ENCODE measurements at places on chromosomes 13 and 19.
A peak's percentile ranks its signal among the peaks of the same experiment; 100 is the strongest.

GRCh38 chr19:928471-929202 is 2.8 kb downstream of the ARID3A start:
- DNase-seq = no peak

DNA sequence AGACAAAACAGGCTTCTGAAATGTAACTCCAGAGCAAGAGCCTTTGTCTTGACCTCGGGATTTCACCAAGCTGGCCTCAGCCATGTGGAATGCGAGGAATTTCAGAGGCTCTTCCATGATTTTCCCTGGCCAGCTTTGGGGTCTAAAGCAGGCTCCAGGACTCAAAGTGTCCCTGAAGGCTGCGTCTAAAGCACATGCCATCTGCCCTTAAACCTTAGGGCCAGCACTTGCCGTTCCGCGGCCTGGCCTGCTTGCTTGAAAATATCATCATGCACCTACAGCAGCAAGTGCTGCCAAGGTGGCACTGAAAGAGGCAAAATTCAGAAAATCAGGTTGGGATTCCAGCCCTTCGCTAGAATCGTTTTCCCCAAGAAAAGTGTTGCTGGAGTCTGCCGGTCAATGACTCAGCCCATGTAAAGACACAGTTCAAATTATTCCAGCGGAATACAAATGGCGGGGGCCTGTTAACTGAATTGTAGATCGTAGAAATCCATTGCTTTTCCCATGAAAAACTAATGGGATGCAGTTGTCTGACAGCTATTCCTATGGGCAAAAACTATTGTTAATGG is 105.7 kb upstream of the RAP2A start:
- DNase-seq = peak; percentile 91

- DNase-seq = no peak
Measured at GRCh38 chr19:38448225-38448624, 14.7 kb downstream of the RYR1 start.

DNA sequence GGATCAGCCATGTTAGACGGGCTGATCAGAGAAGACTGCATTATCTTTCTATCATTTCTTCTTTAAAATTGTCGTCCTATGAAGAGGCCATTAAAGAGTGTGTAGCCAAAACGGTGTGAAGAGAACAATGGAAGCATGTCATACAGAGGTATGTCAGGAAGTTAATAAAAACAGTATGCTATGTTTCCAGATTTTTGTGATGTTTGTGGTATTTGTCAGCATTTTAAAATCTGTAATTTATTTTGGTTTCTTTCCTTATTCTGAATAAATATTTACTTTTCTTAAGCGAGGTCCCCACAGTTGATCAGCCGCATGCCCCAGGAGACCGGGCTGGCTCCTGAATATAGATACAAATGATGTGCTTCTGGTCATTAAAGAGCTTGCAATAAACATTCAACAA is 142.9 kb upstream of the SERP2 start:
- DNase-seq = peak; percentile 23

DNA sequence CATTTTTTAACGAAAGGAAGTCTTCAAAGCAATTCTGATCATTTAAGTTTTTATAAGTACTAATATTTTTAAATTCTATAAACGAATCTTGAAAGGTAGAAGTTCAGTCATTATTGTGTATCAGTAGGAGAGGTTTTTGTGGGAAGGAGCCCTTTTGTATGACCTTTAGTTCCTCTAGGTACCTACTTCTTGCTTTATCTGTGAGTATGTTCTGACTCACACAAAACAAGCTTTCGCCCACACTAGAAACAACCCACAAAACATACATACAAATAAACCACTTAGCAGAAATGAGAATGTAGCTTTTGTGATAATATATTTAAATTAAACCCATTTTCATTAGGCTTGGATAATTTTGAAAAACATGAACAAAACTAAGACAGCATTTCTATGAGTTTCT is 27.8 kb downstream of the ERCC5 start:
- no peak for DNase-seq

DNA sequence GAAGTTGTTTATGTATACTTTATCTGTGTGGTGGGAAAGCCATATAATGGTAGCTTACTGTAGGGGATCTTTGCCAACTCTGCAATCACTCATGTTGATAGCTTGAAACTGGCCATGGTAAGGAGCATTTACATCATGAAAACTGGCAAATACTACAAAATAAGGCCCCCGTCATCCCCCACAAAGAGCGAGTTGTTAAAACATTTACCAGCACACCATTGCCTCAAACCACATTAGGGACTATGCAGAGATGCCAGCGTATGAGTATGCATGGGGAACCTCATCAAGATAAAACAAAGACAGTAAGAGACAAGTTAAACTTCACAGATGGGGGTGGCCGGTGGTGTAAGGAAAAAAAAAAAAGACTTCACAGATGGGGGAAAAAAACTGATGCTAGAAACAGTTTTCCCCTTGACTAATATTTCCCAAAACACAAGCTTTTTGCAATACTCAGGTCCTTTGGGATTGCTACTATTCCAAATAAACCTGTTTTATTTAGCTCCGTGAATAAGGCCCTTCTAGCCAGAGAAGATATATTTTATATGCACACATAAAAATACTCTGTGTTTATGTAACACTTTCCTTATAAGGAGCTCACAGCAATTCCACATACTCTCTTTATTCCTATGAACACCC is 70.6 kb upstream of the SERP2 start:
- no peak for DNase-seq

DNA sequence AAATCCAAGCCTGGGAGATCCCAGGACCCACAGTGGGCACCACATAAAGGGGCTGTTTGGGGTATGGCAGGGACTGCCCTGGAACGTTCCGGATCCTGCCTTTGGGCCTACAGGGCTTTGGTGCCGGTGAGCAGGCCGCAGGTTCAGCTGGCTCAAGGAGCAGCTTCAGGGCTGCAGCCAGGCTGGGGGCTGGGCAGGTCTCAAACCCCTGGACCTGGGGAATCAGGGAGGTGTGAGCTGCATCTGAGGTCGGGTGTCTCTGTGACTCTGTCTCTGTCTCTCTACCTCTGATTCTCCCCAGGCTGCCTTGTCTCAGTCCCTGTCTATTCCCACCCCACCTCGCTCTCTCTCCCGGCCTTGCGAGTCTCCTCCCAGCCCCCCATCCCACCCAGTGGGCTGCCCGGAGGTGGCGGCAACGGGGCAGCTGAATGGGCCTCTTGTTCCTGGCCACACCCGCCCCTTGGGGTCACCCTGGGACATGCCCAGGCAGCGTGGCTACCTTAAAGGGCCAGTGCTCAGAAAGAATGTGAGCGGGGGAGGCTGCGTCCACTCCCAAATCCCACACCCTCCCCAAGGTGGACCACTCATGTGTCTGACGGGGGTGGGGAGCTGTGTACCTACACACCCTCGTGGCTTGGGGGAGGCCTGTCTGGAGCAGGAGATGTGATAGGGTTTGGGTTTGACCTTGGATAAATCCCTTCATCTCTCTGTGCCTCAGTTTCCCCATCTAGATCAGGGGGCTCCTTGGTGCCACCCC is 31.1 kb downstream of the NFIC start:
- DNase-seq = no peak

- no peak for DNase-seq
Measured at GRCh38 chr13:103394618-103395017, 328.4 kb upstream of the SLC10A2 start.

GRCh38 chr13:102128216-102128810 is 273.5 kb downstream of the FGF14 start:
- DNase-seq = peak; percentile 37

GRCh38 chr19:23345838-23346237 is 49.4 kb downstream of the ZNF91 start:
- DNase-seq = no peak

DNA sequence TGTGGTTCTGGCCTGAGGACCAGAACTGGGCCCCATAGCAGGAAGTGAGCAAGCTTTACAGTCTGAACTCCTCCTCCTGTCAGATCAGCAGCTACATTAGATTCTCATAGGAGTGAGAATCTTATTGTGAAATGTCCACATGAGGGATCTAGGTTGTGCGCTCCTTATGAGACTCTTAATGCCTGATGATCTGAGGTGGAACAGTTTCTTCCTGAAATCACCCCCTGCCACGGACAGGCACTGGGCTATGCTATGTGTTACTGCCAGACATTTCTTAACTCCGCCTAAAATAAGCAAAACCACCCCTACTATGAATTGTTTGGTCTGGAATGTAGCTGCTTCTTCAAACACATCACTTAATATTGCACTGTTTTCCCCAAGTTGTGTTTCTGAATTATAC is 4.6 kb downstream of the FBXL3 start:
- peak; percentile 42 for DNase-seq

DNA sequence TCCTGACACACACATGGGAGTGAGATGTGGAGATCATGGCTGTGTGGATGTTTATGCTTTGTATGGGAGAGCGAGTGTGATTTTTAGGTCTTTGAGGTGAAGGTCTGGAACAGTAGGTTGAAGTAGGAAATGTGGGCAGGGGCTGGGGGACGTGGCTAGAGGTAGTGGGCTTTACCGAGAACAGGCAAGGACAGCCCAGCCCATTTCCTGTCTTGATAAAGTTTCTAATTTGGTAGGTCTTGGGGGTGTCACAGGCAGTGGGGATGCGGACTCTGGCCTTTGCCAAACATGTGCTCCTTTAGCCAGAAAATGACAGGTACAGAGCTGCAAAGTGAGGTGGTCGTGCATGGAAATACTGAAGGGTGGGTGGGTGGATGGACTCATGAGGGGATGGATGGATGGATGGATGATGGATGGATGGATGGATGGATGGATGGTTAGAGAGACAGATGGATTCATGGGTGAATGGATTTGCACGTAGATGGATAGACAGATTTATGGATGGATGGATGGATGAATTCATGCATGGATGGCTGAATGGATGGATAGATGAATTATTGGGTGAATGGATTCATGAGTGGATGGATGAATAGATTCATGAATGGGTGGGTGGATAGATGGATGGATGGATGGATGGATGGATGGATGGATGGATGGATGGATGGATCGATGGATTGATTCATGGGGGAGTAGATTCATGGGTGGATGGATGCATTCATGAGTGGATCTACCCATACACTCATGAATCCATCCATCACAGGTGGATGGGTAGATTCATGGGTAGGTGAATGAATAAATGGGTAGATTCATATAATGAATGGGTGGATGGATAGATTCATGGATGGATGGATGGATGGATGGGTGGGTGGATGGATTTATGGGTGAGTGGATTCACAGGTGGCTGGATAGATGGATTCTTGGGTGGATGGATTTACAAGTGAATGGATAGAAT is 69.3 kb upstream of the USE1 start:
- no peak for DNase-seq

GRCh38 chr13:79534596-79534995 is 53.6 kb downstream of the NDFIP2 start:
- no peak for DNase-seq

DNA sequence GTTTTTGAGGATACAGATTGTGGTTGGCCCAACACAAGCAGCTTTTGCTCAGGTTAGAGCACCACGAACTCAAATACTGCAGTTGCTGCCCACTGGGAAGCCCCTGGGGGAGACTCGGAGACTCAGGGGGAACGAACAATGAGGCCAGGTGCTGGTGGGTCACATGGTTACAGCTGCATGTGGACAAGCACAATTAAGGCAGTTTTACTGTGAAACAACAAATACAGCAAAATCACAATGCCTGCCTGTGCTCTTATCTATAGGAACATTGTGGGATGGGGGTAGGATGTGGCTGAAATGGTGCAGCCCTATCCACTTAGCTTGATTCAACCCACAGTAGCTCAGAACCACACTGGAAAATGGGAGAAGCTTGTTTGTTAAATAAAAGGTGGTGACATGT is 119.7 kb upstream of the SPATA13 start:
- no peak for DNase-seq

DNA sequence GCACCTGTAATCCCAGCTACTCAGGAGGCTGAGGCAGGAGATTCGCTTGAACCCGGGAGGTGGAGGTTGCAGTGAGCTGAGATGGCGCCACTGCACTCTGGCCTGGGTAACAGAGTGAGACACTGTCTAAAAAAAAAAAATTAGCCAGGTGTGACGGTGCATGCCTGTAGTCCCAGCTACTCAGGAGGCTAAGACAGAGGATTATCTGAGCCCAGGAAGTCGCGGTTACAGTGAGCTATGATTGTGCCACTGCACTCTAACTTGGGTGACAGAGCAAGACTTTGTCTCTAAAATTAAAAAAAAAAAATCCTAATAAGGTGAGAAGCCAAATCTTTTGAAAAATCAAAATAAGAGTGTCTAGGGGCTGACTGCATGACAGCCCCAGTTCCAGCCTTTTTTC is 9.7 kb upstream of the CEBPA start:
- no peak for DNase-seq

GRCh38 chr19:43132696-43133095 is 50.2 kb upstream of the PSG2 start:
- DNase-seq = no peak

DNA sequence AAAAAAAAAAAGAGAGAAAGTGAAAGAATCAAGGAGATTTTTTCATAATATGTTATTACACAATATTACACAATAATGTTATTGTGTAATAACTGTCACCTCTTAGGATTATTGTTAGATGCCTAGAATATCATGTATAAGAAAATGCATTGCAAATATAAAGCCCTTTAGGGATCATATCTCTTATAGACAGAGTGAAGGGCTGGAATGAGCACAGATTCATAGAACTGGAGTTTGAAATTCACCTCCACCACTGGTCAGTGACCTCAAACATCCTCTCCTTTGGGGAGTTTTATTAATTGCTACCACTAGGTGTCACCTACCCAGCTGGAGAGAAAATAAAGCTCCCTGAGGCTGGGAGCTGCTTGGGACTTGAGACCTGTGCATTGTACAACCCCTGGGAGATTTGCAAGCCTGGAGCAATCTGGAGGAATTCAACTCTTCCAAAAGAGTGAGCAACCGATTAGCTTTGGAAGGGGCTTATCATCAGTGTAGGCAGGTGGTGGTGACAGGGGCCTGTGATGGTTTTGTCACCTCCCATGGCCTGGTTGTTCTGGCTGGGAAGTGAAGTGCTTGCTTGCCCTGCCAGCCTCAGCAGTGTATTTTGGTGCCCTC is 30.3 kb upstream of the FRY start:
- peak; percentile 51 for DNase-seq

- peak; percentile 14 for DNase-seq
Measured at GRCh38 chr19:37699057-37699456, 20.5 kb downstream of the ZNF607 start.

GRCh38 chr19:6739883-6740588 is 556 bp downstream of the TRIP10 start:
- DNase-seq = no peak

- DNase-seq = peak; percentile 69
Measured at GRCh38 chr19:51808333-51808986, 13.5 kb downstream of the FPR3 start.

DNA sequence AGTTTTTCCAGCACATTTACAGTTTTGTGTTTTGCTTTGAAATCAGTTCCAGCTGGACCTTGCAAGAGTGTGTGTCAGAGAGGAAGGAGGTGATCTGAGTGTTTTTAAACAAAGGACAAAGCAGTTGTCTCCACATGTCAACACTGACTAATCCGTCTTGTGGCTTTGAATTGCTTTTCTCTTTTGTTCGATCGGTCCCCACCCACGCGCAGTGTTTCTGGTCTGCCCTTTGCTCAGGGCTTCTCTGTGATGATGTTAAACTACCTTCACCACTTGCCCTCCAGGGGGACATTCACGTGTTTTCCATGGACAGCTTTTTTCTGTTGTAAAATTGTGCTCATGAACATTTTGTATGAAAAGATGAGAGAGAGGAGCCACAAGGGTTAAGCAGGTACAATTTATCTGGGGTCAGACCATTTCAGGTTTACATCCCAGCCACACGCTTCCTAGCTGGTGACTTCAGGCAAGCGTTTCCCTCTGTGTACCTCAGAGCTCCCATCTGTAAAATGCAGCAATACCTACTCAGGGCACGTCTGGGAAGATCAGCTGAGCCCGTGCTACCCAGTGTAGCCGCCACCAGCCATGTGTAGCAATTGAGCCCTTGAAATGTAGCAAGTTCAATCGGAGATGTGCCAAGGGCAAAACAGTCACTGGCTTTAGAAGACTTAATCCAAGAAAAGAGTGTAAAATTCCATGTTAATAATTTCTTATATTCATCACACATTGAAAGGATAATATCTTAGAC is 13.5 kb upstream of the PLA2G4C start:
- DNase-seq = peak; percentile 56

Measured in fibroblast of upper back skin (primary cell).